ENCODE measurements at places on chromosomes 7 and 10.

GRCh38 chr7:5237286-5237685 lies 45.5 kb upstream of the SLC29A4 start:
- DNase-seq: no peak

- no peak for DNase-seq
Measured at GRCh38 chr7:157881048-157881771, 544.4 kb downstream of the DNAJB6 start.

DNA sequence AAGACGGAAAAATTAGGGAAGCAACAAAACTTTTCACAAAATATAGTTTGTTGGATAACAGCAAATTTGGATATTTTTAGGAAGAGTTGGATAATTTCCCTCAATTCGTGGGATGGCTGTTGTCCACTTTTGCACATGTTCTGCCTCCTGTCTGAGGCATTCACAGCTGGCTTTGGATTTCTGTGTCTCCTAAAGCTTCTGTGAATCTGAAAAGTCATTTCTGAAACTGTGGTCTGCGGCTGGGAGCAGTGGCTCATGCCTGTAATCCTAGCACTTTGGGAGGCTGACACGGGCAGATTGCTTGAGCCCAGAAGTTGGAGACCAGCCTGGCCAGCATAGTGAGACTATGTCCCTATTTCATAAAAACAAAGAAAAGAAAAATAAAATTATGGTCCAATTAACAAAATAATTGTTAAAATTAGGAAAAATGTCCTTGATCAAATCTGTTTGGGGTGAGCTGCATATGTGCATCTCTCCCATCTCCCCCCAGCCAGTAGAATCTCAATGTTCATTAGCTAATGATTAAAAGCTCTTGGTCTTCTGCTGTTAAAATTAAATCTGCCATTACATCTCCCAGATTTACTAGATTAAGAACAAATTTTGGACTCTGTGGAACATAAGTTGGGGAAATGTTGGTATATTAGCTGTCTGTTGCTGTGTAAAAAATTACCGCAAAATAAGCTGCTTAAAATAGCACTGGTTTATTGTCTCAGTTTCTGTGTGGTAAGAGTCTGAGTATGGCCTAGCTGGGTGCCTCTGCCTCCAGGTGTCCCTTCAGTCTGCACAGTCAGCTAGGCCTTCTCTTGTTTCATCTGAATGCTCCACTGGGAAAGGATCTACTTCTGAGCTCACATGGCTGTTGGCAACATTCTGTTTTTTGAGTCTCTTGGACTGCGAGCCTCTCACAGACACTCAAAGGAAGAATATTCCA lies 332.0 kb upstream of the FZD1 start:
- DNase-seq: no peak

DNA sequence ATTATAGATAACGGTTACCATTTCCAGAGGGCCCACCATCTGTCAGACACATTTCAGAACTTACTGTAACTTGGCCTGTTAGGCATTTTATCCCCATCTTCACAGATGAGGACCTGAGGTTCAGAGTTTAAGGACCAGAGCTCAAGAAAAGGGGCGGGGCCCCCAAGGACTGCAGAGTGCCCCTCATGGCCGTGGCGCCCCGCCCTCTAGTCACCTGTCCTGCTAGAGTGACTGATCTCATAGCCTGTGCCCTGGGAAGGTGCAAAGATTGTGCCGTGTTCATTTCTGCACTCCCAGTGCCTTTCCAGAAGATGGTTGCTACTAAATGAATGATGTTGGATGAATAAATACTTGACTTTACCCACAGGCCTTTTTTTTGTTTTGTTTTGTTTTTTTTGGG lies 107.0 kb downstream of the XRCC2 start:
- DNase-seq: no peak

GRCh38 chr10:113680190-113681111 lies 739 bp downstream of the CASP7 start:
- DNase-seq: peak; percentile 11

DNA sequence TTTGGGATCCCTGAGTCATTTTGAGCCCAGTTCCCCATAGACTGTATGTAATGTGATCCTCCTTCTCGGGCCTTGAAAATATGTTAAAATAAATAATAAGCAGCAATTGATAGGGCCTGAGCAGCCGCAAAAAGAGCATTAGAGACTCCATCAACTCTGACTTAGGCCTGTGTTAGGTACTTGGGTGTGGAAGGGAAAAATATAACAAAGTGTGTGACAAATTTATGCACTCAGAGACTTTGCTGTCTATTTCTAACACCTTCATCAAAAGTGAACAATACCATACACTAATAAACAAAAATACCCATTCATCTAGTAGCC lies 31.4 kb upstream of the HABP2 start:
- DNase-seq: no peak

DNA sequence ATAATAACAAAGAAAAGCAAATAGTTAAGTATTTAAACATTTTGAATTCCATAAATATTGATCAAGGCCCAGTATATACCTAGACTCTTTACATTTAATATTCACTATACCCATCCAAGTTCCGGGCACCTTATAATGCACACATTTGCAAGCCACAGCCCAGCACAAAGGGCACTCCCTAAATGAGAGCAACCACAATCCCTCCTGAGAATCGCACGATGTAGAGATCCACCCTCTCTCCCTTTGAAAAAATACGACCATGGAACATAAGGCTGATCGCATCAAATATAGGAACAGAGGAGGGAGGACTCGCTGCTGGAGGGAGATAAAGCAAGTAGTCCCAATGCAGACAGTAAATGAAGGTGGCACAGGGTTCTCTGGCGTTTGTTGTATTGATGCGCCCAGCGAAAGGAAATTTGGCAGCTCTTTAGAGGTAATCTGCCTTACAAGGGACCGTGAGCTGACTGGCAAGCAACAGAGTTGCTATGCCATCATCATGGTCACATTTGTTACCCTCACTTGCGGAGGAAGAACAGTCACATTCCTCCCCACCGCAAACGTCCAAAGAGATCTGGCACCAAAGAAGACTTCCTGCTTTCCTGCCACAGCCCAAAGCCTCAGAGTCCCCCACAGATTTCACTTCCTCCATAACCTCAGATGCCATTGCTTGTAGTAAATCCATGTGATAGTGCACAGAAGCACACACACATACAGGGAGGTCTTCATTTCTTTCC lies 16.1 kb upstream of the TAS2R40 start:
- no peak for DNase-seq

- DNase-seq: no peak
Measured at GRCh38 chr10:50324046-50324445, 72.7 kb upstream of the ASAH2 start.

GRCh38 chr10:660970-661596 lies 28.4 kb downstream of the DIP2C start:
- no peak for DNase-seq

DNA sequence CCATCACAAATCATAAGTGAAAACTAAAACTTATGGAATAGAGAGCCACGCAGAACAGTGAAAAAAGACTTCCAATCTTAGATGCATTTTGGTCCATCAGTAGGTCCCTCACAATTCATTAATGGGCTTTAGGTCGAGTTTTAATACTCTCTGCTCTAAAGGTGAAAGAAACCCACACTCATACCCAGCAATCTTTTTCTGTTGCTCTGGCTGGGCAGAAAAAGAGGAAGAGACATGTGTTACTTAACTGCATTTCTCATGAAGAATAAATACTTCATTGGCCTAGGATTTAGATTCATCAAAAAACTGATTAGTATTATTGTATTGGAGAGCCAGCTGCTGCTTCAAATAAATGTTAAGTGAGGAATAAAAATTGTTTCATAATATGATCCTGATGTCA lies 645.7 kb downstream of the PHTF2 start:
- no peak for DNase-seq

- no peak for DNase-seq
Measured at GRCh38 chr10:84660450-84661159, 332.2 kb downstream of the CCSER2 start.

- DNase-seq: no peak
Measured at GRCh38 chr10:12201543-12201942, 5.6 kb downstream of the CDC123 start.

DNA sequence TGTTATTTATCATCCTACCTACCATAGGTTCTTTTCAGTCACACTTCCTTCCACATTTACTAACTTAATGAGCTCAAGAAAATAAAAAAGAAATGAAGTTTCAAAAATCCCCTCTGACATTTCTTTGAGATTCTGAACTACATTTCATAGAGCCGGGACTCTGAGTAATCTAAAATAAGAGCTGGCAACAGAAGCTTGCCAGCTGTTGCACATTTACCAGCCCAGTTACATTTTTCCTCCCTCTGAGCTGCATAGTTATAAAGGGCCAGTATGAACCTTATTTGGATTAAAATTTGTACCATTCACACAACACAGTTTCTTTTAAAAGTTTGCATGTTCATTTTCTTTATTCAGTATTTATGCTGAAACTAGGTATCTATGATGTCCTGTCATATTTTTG lies 119.5 kb upstream of the CAV2 start:
- no peak for DNase-seq

DNA sequence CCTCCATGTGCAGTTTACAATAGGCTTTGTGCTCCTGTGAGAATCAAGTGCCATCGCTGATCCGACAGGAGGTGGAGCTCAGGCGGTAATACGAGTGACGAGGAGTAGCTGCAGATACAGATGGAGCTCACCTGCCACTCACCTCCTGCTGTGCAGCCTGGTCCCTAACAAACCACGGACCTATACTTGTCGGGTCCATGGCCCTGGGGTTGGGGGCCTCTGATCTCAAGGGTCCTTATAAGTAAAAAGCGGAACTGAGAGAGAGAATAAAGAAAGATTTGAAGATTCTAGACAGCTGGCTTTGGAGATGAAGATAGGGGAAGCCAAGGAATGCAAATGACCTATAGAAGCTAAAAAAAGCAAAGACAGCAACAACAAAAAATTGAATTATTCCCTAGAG lies 130.6 kb downstream of the PLXDC2 start:
- DNase-seq: no peak

DNA sequence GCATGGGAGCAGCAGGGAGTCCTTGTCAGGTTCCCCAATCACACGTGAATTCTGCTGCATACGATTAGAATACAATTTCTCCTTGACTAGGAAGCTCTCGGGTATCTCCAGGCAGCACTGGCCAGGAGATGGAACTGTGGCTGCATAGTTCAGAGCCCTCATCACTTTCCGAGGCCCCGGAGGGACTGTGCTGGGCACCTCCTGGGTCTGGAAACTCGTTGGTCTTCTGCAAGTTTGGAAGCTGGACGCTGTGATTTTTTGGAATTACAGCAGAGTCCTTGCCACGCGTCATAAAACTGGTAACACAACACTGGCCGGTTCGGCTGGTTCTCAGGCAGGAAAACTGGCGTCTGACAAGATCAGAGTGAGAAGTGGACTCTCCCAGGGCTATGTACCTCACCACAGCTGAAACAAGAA lies 216.1 kb downstream of the CCDC3 start:
- no peak for DNase-seq

- DNase-seq: peak; percentile 74
Measured at GRCh38 chr10:13893926-13894325, 307.2 kb downstream of the PRPF18 start.

DNA sequence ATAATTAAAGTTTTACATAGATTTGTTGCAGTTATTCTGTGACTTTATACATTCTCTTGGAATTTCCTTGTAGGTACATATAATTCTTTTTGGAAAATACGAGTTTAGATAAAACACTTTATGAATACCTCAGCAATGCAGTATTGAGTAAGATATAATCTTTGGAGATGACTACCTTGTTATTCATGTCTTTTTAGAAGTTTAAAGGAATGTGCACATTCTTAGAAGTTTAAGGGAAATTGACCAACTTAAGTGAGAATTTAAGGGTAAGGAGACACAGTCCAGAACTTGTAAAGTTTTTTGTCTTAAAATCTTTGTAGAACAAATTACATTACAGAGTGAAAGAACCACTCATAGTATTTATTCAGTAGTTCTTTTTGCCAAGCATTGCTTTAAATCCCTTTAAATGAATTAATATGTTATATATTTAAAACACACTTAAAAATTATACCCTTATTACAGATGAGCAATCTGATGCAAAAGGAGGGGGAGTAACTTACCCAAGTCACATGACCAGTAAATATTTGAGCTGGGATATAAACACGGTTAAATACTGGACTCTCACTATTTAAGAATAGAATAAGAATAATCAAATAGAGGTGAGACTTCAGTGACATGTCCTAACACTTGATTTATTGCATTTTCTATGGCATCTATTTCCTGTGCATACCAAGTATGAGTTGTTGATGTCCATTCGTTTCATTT lies 139.5 kb upstream of the FERD3L start:
- no peak for DNase-seq

DNA sequence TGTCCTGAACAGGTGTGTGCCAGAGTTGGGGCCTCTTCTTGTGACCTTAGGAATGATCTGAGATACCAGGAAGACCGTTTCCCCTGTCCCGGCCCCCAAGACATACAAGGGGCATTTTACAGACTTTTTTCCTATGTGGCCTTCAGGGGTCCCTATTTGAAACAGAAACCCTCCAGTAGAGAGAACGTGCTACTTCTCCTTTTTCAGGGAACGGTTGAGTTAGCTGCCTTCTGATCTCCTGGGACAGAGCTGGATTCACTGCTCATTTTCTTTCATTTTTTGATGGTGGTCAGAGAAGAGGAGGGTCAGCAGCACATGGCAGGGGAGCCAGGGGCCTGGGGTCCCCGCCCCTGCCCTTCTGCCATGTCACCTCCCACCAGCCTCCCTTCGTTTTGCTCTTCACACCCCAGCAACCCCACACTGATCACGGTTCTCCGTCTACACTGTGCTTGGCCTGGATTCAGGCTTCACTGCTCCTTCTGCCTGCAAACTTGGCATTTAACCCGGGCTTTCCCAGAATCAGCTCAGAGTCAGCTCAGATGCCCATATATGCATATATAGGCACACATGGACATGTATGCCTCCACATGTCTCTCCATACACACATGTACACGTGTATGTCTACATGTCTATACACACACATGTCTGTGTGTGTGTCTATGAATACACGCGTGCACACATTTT lies 138.1 kb upstream of the BTBD16 start:
- DNase-seq: no peak

Measured in PC-9 (cell line).